ENCODE measurements at places on chromosomes 13 and 19.

GRCh38 chr19:14670408-14670807, 4.2 kb downstream of the ADGRE3 start:
- DNase-seq = no peak

DNA sequence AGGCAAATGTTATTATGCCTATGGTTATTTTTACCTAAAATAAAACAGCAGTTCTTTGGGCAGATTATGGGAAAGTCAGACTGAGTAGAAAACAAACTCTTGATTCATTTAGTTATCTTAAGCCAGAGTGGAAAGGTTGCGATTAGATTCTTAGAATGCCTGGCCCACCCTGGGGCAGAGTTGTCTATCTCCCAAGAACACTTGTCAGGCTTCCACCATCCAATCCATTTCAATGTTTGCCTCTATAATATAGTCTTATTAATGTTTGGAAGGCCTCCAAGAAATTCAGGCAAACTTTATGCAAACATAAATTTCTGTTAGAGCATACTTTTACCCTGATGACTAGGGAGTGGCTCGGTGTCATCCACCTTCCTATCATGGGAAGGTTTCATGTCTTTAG, 207.0 kb downstream of the SLITRK6 start:
- DNase-seq = no peak

DNA sequence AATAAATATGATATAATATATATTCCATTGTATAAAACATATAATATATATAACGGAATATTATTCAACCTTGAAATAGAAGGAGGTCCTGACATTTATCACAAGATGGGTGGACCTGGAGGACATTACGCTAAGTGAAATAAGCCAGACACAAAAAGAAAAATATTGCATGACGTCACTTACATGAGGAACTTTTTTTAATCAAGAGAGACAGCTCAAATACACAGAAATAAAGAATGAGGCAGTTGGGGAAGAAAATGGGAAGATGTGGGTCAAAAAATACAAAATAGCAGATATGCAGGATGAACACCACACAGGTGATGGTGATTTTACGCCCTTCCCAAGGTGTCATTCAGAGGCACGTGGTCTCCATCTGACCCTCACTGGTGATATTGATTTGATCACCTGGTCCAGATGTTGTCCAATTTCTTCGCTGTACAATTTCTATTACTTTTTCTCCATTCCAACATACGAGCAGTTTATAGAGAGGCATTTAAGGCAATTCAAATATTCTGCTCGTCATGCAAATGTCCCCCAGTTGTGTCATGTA, 513 bp upstream of the ZNF317 start:
- no peak for DNase-seq

GRCh38 chr13:39463611-39464010, 139.4 kb downstream of the LHFPL6 start:
- no peak for DNase-seq

- no peak for DNase-seq
These were observed 141.7 kb downstream of the LACC1 start for GRCh38 chr13:44021422-44021821.

DNA sequence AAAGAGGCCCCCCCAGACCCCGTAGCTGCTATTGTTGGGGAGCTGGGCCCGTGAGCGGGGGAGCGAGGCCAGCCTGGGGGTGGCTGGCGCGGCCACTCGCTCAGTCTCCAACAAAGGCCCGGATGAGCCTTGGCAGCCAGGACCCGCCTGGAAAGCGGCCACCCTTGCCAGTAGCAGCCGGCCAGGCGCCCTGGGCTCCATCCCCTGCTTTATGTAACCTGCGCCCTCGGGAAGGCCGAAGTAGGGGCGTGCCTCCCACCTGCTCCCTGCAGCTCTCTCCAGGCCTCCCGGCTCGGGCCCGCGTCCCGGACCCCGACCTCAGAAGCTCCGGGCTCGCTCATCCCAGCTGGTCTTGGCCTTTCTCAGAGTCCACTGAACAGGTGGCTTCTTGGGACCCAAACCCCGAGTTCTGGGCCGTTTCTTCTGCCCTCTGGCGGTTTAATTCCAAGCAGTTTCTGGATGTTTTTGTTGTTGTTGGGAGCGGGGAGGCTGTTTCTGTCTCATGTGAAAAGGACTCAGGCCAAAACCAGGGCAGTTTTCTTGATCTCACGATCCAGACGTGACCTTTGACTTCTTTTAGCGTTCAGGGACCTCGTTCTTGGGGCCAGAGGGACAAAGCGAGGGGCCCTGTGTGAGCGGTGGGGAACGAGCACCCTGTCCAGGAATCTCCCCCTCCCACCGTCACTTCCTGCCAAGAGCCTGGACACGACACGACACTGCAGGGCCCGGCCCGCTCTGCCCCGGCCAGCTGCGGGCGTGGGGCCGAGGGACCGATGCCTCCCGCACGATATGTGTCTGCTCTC, 1.2 kb downstream of the CDC34 start:
- DNase-seq = peak; percentile 75
